ENCODE measurements at places on chromosomes 2 and 18. TPM values are rescaled to one million over a fixed set of nuclear protein-coding genes. Genes with fewer than 3 reads are reported as not detected.

TXNDC2 gene
- not detected for polyA plus RNA-seq

PRKAG3 gene
- polyA plus RNA-seq = not detected

CAPN14 gene
- polyA plus RNA-seq = 0.08 TPM

DLGAP1 gene
- 0.11 TPM for polyA plus RNA-seq

TUBA3D gene
- polyA plus RNA-seq = not detected

CXXC1 gene
- polyA plus RNA-seq = 67.9 TPM

PDCD1 gene
- polyA plus RNA-seq = 6.0 TPM

MC4R gene
- polyA plus RNA-seq = not detected

HJURP gene
- 0.34 TPM for polyA plus RNA-seq

SPC25 gene
- 0.51 TPM for polyA plus RNA-seq

GNAL gene
- polyA plus RNA-seq = 0.09 TPM

ATP8B1 gene
- polyA plus RNA-seq = not detected

KHK gene
- polyA plus RNA-seq = 6.2 TPM

CFAP53 gene
- polyA plus RNA-seq = 0.27 TPM

CROCC2 gene
- polyA plus RNA-seq = not detected

IL1RN gene
- not detected for polyA plus RNA-seq

LIMS4 gene
- polyA plus RNA-seq = 7.9 TPM

CPS1 gene
- not detected for polyA plus RNA-seq

All from CD4-positive, CD25-positive, alpha-beta regulatory T cell (primary cell).